ENCODE measurements at places on chromosomes 1 and 21.

GRCh38 chr1:15719381-15720120 is 16.5 kb upstream of the SLC25A34 start:
- no peak for DNase-seq

- peak; percentile 81 for DNase-seq
Measured at GRCh38 chr1:114063544-114063943, 84.3 kb downstream of the OLFML3 start.

GRCh38 chr21:28089599-28090441 is 902.9 kb downstream of the LTN1 start:
- DNase-seq, result no peak

GRCh38 chr1:210464519-210465039 is 135.9 kb downstream of the HHAT start:
- DNase-seq, result no peak

- peak; percentile 92 for DNase-seq
Measured at GRCh38 chr1:115826628-115827027, 14.3 kb downstream of the NHLH2 start.

DNA sequence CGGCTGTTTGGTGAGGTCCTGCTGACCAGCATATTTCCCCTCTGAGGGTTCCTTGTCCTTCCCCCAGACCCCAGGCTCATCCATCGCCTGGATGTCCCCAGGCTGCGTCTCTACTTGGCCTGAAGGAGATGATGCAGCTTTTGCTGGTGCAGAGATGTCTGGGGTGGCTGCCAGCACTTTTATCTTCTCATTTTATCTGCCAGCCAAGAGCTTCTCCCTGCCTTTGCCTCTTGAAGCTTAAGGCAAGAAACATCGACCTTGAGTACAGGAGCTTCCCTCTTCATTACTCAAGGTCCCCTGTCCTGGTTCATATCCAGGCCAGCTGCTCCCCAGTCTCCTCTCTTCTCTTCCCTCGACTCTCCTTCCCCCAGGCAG is 9.2 kb upstream of the H6PD start:
- DNase-seq, result no peak

- no peak for DNase-seq
Measured at GRCh38 chr1:70910013-70910412, 137.6 kb downstream of the PTGER3 start.

GRCh38 chr1:214259353-214259977 is 21.5 kb upstream of the SMYD2 start:
- DNase-seq, result no peak

- DNase-seq, result no peak
Measured at GRCh38 chr21:39630827-39631226, 18.1 kb downstream of the B3GALT5 start.

- DNase-seq, result no peak
Measured at GRCh38 chr1:198649968-198650338, 11.1 kb downstream of the PTPRC start.

- no peak for DNase-seq
Measured at GRCh38 chr1:151970626-151971025, 23.0 kb downstream of the S100A10 start.

- no peak for DNase-seq
Measured at GRCh38 chr1:244210884-244211558, 159.9 kb downstream of the ZBTB18 start.

- no peak for DNase-seq
Measured at GRCh38 chr1:190906206-190906725, 428.6 kb upstream of the BRINP3 start.

GRCh38 chr21:20882462-20883407 is 115.5 kb upstream of the NCAM2 start:
- no peak for DNase-seq

GRCh38 chr1:37475380-37476086 is 1.2 kb downstream of the ZC3H12A start:
- DNase-seq, result no peak

DNA sequence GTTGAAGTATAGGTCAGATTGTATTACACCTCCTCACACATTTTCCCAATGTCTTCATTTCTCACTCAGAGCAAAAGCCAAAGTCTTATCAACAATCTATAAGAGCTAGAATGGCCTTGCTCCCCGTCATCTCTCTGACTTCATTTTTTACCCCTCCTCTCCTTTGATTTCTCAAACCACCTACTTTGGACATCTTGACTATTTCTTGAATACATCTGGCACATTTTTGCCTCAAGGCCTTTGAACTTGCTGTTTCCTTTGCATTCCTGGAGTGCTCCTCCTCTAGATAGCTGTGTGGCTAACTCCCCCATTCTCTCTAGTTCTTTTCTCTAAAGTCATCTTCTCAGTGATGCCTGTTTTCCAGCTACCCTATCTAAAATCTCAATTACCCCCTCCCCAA is 7.2 kb upstream of the XCL2 start:
- DNase-seq, result no peak

DNA sequence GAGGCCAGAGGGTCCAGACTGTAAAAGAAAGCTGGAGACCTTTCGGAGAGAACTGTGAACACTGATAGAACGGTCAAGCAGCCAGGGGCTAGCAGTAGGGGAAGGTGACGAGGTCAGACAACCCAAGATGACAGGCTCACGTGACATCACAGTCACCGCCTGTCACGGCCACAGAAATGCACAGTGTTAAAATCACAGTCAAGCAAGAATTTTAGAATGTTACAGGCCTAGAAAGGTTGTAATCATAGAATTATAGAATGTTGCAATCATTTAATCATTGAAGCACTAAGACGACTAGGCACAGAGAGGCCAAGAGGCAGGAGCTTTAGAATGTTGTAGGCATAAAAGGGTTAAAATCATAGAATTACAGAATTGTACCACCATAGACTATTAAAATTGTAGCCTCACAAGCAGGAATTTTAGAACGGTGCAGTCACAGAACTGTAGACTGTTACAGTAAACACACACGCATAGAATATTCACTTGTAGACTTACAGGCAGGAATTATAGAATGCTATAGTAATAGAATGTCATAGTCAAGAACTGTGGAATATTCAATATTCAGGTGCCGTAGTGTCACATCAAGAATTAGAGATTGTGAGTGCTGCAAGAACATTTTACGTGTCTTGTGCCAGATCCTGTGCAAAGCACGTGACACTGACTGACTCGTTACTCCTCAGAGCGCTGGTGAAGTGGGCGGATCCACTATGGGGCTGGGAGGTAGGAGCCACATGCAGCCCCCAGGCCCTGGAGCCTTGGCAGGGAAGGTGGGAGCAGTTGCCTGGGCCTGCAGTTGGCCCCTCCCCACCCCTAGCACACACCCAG is 118.1 kb downstream of the EPHB2 start:
- DNase-seq, result no peak

DNA sequence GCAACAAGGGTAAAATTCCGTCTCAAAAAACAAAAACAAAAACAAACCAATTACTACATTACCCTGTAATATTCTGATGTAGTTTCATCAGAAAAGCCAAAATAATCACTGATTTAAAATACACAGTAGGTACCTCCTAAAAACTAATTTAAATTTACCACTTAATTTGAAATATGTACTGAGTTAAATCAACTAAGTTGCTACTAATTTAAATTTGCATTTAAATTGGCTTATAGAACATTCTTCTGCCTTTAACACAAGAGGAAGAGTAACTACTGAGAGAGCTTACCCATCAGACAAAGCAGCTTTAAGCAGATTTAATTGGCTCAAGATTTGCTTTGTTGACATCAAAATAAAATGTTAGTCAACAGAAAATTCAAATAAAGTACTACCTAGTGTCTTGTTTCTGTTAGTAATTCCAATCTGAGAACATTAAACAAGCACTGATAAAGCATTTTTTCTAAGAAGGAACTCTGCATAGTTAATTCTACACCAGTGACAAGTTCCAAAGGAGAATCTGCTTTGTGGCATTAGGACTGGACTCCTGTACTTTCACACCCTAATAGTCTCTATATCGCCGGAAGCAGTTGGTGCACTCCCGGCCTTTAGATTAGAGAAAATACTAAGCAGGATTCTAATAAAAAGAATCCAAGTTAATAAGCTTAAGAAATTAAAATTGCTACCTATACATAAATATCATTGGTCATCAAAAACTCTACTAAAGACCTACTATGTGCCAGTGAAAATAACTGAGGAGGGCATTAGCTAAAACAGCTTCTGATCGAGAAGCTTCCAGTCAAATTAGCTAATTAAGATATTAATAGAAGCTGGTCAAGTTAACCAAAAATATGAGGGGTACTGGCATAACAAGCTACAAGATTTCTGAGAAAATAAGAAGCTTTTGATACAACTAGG is 8.4 kb downstream of the LUZP1 start:
- no peak for DNase-seq

- no peak for DNase-seq
Measured at GRCh38 chr1:41659903-41660302, 175.4 kb upstream of the EDN2 start.

GRCh38 chr1:226825037-226825745 is 45.2 kb upstream of the PSEN2 start:
- no peak for DNase-seq

DNA sequence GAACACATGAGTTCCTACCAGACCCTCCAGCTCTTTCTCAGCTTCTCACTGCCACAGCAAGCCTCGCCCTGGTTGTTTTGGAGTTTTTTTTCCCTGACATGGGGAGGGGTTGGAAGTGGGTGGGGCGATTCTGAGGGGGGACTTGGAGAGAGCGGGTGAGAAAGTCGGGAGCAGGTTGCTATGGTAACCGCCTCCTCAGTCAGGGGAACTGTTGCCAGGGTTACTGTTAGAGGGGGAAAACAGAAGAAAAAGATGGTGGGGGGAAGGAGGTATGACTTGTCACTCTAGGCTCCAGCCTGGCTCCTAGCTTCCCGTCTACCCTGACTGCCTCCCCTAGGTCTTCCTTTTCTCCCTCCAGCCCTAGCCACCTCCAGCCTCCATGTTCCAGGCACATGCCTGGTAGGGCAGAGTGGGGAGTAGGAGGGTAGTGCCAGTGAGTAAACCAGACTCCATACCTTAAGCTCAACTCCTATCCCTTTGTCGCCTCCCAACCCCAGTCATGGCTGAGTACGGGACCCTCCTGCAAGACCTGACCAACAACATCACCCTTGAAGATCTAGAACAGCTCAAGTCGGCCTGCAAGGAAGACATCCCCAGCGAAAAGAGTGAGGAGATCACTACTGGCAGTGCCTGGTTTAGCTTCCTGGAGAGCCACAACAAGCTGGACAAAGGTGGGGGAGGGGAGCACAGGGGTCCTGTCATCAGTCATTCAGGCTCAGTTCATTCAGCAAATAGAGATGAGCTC is 6.0 kb downstream of the PEA15 start:
- no peak for DNase-seq

DNA sequence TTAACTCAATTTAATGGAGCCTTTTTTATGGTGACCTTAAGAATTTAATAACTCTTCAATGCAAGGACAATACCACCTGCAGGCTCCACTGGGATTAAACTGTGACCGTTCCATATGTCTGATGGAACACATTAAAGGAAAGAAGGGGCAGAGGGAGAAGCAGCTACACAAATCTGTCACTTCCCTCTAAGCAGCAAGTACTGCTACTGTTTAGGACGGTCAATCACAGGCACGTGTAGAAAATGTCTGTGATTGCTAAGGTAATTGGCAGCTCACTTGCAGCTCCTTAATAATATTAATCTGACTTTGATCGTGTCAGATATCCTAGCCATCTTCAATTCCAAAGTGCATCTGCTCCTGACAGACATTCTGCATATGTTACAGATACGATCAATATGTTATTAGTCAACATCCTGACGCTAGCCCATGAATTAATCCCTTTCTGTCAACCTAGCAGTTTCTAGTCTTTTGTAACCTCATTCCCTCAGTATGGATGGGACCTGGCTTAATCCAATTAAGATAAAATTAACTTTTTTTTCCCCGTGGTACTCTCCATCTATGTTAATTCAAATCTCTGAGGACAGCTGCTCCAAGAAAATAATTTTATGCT is 1012.4 kb downstream of the AMY1C start:
- peak; percentile 97 for DNase-seq

GRCh38 chr1:31949862-31950261 is 11.7 kb upstream of the PTP4A2 start:
- DNase-seq, result no peak

DNA sequence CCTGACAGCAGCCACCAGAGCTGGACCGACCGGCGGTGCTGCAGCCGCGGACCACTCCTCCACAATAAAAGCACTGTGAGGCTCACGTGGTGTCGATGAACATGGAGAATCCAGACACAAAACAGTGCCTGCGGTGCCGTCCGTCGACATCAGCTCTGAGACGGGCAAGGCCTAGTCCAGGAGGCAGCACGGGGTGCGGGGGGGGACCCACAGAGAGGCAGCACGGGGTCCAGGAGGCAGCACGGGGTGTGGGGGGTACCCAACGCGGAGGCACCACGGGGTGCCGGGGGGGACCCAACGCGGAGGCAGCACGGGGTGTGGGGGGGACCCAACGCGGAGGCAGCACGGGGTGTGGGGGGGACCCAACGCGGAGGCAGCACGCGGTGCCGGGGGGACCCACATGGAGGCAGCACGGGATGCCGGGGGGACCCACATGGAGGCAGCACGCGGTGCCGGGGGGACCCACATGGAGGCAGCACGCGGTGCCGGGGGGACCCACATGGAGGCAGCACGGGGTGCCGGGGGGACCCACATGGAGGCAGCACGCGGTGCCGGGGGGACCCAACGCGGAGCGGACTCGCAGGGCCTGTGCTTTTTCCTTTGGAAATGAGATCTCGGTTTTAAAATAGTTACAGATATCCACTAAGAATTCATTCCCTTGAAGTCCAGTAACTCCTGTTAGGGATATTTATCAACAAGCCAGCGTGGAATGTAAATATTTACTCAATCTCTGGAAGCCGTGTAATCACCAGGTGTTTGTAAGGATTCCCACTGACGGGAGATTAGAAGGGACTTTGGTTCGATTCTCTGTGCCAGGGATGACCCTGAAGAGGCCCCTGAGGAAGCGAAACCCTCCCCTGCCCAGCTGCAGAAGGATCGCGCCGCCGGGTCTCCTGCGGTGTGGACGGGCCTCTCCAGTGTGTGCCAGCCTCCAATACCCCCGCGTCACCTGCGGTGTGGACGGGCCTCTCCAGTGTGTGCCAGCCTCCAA is 52.1 kb downstream of the COL6A1 start:
- DNase-seq, result no peak

DNA sequence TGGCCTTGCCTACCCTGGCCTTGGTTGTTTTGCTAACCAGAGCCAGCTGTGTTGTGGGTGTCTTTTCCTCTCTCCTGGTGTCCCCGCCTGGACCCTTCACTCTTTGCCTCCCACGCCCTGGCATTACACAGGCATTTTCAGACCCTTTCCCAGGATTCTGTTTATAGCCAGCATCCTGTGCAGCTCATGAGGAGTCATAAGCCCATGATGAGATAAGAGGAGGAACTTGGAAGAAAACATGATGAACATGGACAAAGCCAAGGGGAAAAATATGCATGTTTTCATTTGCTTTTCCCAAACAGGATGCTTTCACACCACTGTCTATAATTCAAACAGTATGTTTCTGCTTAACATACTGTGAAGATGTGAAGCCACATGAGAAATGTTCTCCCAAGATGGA is 18.7 kb upstream of the WARS2 start:
- no peak for DNase-seq

- DNase-seq, result no peak
Measured at GRCh38 chr1:200634261-200635122, 13.9 kb upstream of the KIF14 start.

GRCh38 chr1:67651031-67651430 is 34.0 kb upstream of the GADD45A start:
- DNase-seq, result no peak
